ENCODE measurements at places on chromosomes 16 and 17.

- no peak for DNase-seq
Measured at GRCh38 chr16:10967986-10968385, 23.6 kb downstream of the CLEC16A start.

- DNase-seq: peak; percentile 51
Measured at GRCh38 chr17:77440560-77440981, 299.8 kb downstream of the SEC14L1 start.

- no peak for DNase-seq
Measured at GRCh38 chr17:56867948-56868376, 34.0 kb downstream of the DGKE start.

DNA sequence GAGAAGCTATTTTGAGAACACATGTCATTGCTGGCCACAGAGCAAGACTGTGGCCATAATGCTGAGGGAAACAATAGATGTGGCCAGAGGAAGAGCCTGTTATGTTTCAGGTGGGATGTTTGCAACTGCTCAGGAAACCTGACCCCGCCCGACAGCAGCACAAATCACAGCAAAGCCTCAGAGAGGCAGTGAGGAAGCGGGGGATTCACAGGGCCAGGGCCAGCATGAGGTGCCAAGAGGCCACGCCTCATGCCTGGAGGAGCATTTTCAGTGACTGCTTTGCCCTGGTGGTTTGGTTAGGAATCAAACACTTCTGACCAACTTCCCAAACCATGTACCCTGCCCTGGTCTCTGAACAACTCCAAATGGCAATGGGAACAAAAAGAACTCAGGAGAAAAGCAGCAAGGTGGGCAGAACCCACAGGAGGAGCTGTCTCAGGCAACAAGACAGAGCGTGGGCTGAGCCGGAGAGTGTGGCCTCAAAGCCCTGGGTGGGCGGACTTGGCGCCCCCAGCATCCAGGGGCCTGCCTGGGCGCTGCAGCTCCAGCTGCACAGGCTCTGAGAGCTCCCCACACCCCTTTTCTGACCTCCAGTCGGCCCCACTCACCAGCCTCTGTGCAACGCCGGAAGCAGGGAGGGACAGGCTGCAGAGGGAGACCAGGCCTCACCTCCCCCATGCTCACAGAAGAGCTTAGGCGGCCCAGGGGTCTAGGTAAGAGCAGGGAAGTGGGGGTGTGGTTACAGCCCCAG, 20.6 kb downstream of the HIC1 start:
- no peak for DNase-seq

- DNase-seq: peak; percentile 28
Measured at GRCh38 chr16:4350365-4350786, 745 bp downstream of the PAM16 start.

DNA sequence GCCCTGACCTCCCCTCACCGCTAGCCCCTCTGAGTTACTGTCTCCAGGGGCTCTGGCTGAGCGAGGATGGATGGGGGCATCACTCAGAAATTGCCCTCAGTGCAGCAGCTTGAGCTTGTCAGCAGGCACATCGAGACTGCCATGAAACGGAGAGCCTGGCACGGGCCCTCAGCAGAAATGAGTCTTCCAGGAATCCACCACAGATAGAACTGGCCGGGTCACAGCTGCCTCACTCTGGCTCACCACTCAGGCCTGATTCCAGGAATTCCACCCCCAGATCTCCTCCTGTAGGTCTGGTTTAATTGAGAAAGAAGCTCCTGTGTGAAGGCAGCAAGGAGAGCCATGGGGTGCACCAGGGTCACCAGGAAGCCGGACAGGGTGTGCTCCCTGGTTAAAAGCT, 85.5 kb downstream of the GSG1L start:
- no peak for DNase-seq

DNA sequence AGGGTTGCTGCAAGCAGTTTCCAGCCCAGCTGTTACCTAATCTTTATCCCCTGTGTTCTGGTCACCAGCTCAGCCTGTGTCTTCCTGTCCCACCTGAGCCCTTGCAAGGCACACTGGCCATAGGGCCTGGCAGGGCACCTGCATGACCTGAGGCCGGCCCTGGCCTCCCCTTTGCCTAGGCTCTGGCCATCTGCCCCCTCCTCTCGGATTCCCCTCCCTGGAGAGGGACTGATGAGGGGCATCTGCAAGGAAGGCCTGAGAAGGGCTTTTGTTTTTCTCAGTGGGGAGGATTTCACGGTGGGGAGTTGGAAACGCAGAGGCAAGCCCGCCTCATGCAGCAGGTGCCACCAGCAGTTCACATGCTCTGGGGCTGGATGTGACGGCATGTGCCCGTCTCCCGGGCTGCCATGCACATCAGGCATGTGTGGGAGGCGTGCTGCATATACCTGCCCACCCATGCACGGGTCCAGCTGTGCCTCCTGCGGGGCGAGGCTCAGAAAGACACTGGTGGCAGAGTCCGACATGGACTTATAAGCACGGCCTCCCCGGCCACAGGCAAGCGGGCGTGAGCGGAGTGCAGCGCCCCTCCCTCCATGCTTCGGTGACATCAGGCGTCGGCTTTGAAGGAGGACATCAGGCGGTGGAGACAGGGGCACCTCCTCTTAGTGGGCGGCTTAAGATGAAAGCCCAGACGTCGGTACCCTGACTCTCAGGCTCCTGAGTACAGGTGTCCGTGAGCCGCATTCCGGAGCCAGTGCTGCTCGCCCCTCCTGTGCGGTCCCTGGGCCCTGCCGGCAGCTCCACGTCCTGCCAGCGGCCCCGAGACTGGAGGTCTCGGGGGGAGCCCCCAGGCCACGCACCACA, 16.5 kb downstream of the ASPSCR1 start:
- DNase-seq: no peak

DNA sequence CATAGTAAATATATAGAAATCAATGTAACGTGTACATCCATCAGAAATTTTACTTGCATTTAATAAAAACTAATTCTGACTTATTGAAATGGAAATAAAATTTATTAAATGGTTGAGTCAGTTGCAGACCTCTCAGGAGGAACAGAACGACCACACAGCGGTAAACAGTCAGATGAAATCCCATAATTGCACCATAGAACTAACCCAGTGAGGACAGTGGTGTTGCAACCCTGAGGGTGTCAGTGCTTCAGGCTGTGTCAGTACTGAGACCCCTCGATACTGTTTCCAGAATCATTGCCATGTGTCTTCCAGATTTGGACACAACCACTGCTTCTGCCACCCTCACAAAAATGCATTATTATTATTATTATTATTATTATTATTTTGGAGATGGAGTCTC, 29.0 kb upstream of the SSTR2 start:
- DNase-seq: no peak
